Motor neuron (in vitro differentiated cells): ENCODE measurements at places on chromosomes 4 and X. TPM values are rescaled to one million over a fixed set of nuclear protein-coding genes. Genes with fewer than 3 reads are reported as not detected.

CLDN2 gene
- total RNA-seq, result 0.16 and 0.38 TPM in 2 replicates

- no peak for ATAC-seq
Measured at GRCh38 chr4:168531305-168531704, 34.5 kb downstream of the PALLD start.

SMIM10L2A gene
- 0.10 and 0.16 TPM in 2 replicates for total RNA-seq

DNA sequence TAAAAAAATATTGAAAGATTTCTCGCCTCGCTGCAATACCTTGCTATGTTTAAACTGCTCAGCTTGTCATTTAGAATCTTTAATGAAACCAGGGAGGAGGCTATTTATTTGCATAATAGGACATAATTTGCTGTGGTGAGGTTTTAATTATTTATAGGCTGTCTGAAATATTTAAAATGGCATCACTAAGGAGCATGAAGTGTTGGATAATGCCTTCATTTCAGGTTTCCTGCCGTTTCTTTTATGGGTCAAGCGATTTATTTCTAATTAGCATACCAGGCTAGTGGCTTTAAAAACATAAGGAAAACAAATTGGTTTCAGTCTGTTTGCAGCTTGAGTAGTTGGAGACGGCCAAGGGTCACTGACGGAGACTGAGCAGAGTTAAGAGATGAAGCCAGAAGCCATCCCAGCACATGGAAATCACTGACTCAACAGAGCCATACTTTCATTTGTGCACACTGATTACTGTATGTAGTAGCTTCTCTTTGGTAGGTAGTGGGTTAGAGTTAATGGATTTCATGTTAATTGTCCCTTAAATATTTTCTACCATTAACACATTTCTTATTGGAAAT is 1962.4 kb upstream of the TENM3 start:
- peak; percentile 75 for ATAC-seq

USO1 gene
- total RNA-seq, result 54.8 and 64.8 TPM in 2 replicates

TNIP2 gene
- total RNA-seq, result 8.1 and 10.5 TPM in 2 replicates

GRCh38 chr4:184940500-184940899 is 77.8 kb upstream of the HELT start:
- ATAC-seq, result no peak

GRCh38 chrX:21986596-21986995 is 45.5 kb upstream of the PHEX start:
- ATAC-seq, result no peak
